ENCODE measurements at places on chromosomes 4 and X. TPM values are rescaled to one million over a fixed set of nuclear protein-coding genes. Genes with fewer than 3 reads are reported as not detected.

FAM53A gene
- 1.6 TPM for total RNA-seq

FAM149A gene
- total RNA-seq, result 13.2 TPM

NLGN4X gene
- 51.3 TPM for total RNA-seq

IGFBP7 gene
- 26.9 TPM for total RNA-seq

UBL4A gene
- 15.6 TPM for total RNA-seq

RGN gene
- 7.0 TPM for total RNA-seq

NAP1L3 gene
- 61.4 TPM for total RNA-seq

MAGIX gene
- total RNA-seq, result 1.4 TPM

NHSL2 gene
- total RNA-seq, result 5.4 TPM

ELF4 gene
- total RNA-seq, result 0.54 TPM

CT47A7 gene
- not detected for total RNA-seq

FBXL5 gene
- 140 TPM for total RNA-seq

SUPT20HL1 gene
- total RNA-seq, result not detected

PASD1 gene
- not detected for total RNA-seq

HS3ST1 gene
- 2.4 TPM for total RNA-seq

SAT1 gene
- total RNA-seq, result 56.0 TPM

JADE3 gene
- total RNA-seq, result 10.9 TPM

ARMCX4 gene
- 22.4 TPM for total RNA-seq

MAGEA1 gene
- not detected for total RNA-seq

SYTL4 gene
- total RNA-seq, result 3.4 TPM

CD40LG gene
- total RNA-seq, result not detected

KDR gene
- 17.7 TPM for total RNA-seq

CDKL2 gene
- 34.6 TPM for total RNA-seq

GYG2 gene
- 11.1 TPM for total RNA-seq

UGT2A2 gene
- not detected for total RNA-seq

RBM3 gene
- 116 TPM for total RNA-seq

CXCL8 gene
- total RNA-seq, result 2.0 TPM

MGAT4D gene
- total RNA-seq, result not detected

FGFBP2 gene
- total RNA-seq, result not detected

GAGE12J gene
- not detected for total RNA-seq

GPR50 gene
- total RNA-seq, result not detected

BEND4 gene
- total RNA-seq, result 4.5 TPM

PNMA6A gene
- 8.2 TPM for total RNA-seq

MAB21L2 gene
- total RNA-seq, result 4.9 TPM

DKK2 gene
- 3.9 TPM for total RNA-seq

CSAG2 gene
- not detected for total RNA-seq

SOWAHB gene
- total RNA-seq, result 2.5 TPM

CRMP1 gene
- 278 TPM for total RNA-seq

NDST3 gene
- total RNA-seq, result 47.4 TPM

BRCC3 gene
- 13.1 TPM for total RNA-seq

UCHL1 gene
- 554 TPM for total RNA-seq

Data from cerebellum (tissue), 4 donors.